D721Med (cell line): ENCODE measurements at places on chromosomes 2 and 18.

- DNase-seq = no peak
These were observed 61.9 kb upstream of the IL1R1 start for GRCh38 chr2:102080451-102081242.

DNA sequence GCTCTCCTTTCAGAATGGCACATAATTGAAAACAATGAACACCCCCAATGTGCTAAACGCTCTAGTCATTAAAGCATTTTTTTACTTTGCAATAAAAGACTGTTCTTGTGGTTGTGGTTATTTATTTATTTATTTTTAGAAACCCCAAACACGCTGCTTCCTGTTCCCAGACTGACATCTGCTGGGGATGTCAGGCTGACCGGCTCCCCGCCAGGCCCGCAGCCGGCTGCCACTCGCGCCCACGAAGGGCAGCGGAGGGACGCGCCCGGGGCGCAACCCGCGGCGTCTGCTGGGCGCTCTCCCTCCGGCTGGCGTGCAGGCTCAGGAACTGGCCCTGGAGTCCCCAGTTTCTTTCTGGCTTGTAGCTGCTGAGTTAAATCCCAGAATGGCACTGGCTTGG, 83.1 kb upstream of the SP3 start:
- no peak for DNase-seq

- no peak for DNase-seq
These were observed 387.8 kb downstream of the PTH2R start for GRCh38 chr2:208794288-208794975.

GRCh38 chr18:59340817-59341216, 18.2 kb downstream of the LMAN1 start:
- DNase-seq = no peak

DNA sequence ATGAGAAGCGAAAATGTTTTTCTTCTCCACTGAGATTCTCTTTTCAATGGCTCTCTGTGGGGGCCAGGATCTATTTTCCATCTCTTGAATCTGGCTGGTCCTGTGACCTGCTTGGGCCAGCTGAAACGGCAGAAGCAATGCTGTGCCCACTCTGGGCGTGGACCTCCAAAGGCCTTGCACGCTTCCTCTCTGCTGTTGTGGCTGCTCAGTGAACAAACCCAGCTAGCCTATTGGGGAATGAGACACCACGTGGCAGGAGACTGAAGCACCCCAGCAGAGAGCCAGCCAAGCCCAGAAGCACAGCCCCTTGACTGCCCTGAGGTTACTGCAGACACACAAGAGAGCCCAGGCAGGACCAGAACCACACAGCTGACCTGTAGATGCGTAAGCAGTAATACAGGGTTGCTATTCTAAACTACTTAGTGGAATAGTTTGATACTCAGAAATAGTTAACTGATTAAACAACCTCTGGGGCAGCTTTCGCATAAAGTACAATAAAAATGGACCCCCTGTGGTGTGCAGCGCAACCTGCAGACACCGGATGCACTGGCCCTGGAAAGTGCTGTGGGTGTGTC, 221.7 kb upstream of the SH3BP4 start:
- DNase-seq = no peak

DNA sequence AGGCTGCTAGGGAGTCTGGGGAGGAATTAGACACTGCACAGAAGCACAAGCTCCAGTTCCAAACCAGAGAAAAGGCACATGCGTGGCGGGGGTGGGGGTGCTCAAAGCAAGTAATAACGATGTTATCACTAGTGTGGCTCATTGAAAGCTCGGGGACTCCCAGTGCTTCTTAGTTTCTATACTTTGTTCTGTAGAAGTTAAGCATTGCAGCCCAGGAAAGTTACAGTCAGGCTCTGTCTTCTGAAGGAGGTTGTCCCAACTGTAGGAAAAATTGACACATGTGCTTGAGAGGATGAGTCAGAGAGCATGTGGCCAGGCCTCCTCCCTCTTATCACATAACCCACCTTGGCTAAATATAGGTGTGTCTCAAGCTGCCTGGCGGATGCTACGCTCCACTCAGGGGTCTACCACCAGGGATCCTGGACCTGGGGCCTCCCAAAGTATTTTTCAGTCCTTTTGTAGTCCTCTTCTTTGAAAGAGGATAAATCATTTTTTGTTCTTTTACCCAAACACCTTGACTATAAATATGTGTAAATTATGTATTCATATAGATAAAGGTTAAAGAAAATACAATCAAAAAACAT, 3.8 kb downstream of the GALNT5 start:
- no peak for DNase-seq

GRCh38 chr18:27473318-27473717, 288.2 kb upstream of the CHST9 start:
- DNase-seq = no peak

GRCh38 chr18:58671632-58672564, 633 bp downstream of the MALT1 start:
- DNase-seq = peak; percentile 72

DNA sequence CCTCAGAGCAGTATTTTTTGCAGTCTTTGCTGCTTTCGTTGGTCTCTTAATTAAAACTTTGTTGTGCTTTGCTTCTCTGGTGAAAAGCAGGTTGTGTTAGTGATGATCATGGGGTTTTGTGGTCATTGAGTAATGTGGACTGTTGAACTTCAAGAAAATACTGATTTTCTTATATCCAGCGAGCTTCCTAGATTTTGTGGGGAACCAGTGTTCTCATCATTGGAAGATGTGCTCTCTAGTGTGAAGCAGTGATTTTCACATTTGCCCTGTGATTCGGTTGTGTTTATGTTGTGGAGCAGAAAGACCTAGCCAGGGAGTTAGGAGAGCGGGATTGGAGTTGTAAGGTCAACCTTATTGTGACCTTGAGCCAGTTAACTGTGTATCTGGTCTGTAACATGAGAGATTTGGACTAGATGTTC, 12.4 kb downstream of the ASAP2 start:
- no peak for DNase-seq

- DNase-seq = no peak
These were observed 665 bp downstream of the MCM6 start for GRCh38 chr2:135875491-135876065.

DNA sequence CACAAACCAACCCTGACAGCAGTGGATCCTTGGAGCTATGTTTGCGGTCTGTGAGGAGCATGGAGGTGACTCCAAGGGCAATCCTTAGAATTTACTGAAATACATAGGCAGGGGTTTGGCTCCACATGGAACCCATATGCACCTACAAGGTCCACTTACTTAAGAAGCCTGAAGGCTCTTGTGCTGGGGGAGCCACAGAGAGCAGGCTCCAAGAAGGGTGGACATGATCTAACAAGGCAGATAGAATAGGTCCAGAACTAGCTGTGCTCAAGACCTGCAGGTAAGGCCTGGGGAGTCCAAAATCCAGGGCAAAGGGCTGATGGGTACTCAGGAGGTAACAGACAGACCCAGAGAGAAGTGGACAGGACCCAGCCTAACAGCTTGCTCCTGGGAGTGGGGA, 1.2 kb upstream of the CDK5R2 start:
- no peak for DNase-seq

GRCh38 chr2:70549064-70549710, 4.4 kb downstream of the TGFA start:
- DNase-seq = no peak

GRCh38 chr2:129113776-129114175, 795.1 kb upstream of the HS6ST1 start:
- DNase-seq = no peak

DNA sequence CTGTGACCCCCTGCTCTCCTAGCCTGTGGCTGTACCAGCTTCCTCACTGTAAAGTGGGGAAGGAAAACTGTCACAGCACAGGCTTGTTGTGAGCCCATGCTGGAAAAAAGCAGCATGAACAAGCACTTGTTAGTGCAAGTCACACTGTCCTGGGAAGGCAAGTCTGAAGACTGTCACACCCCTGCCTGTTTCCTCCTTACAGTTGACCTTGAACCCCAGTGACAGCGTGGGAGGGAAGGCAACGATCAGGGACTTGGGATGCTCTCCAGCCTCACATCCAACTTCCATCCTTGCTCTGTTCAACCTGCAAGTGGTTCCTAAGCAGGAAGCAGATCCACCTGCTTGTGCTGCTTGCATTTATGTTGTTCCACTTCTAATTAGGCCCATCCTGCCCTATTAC, 311.3 kb upstream of the KLHL29 start:
- no peak for DNase-seq

GRCh38 chr2:55970500-55970899, 46.9 kb upstream of the EFEMP1 start:
- DNase-seq = no peak

DNA sequence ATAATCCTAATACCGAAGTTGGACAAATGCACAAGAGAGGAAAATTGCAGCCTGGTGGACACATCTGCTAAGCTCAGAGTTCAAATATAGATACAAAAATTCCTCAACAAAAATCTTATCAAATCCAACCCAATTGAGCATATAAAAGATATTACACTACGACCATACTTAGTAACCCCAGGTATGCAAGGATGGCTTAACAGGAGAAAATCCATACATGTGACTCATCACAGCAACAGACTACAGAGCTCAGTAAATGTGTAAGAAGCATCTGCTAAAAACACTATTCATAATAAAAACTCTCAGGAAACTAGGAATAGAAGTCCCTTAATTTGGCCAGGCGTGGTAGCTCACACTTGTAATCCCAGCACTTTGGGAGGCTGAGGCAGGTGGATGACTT, 28.3 kb downstream of the HS6ST1 start:
- no peak for DNase-seq

- DNase-seq = no peak
These were observed 263.9 kb downstream of the ALPK2 start for GRCh38 chr18:58364876-58365528.

GRCh38 chr18:7272311-7273049, 41.6 kb downstream of the LRRC30 start:
- peak; percentile 47 for DNase-seq

- no peak for DNase-seq
These were observed 201.1 kb downstream of the GULP1 start for GRCh38 chr2:188492751-188493150.

DNA sequence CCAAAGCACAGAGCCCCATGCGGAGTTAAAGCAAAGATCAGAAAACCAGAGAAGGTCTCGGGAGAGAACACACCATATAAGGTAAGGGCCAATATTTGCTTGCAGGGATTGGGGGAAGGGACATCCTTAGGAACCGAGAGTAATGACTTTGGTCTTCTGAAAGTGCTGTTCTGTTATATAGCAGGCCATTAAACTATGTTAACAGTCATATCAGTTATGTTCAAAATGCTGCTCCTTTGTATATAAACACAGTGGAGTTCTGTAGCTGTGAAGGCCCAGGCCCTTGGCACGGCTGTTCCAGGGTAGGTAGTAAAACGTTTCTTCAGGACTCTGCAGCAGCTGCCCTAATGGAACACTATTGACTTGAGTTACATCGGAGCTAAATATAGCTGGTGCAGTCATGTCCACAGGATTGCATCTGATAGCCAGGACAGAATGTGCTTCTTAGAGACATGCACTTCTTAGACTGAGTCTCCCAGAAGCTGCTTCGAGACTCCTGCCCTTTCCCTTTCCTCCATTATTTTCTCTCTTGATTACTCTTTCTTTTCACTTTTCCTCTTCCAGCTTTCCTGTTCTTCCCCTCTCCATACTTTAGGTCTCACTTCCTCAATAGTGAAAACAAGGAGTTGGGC, 122.4 kb downstream of the SETBP1 start:
- DNase-seq = no peak

DNA sequence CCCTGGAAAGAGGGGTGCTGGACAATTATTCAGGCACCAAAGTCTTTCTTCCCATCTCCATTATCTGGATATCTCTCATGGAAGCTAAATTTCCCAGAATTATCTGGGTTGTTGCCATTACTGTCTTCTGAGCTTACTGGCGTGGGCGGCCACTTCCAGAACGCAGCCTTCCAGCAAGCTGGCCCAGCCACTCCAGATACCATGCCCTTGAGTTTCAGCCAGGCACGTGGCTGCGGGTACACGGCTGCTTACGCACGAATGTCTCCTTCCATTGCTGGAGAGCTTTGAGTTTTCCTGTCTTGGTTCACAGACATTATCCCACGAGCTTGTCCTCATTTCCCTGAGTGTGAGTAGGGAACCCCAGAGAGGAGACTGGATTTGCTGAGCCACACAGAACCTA, 32.7 kb downstream of the CELF4 start:
- no peak for DNase-seq

DNA sequence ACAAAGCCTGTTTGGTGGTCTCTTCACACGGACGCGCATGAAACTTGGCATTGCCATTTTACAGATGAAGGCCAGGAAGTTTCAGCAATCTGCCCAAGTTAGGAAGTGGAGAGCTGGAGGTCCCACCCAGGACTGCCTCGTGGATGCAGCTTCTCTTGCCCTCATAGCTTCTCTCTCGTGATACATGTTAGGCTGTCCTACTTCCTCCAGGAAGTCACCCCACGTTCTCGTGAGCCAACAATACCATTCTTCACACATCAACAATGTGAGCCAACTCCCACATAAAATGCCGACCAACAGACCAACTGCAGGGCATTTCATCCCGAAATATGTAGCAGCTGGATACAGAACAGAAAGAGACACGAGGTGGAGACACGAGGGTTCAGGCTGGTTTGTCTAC, 85.3 kb downstream of the MREG start:
- no peak for DNase-seq

GRCh38 chr2:236745420-236746210, 176.0 kb downstream of the ACKR3 start:
- peak; percentile 55 for DNase-seq

GRCh38 chr2:39218391-39218790, 25.4 kb downstream of the CDKL4 start:
- DNase-seq = no peak

GRCh38 chr2:173216051-173216450, 138.6 kb upstream of the CDCA7 start:
- DNase-seq = no peak

GRCh38 chr2:237798236-237799059, at the start of gene RBM44:
TSS of gene RBM44 (plus strand) at chr2:237798779. CDS start at chr2:237813610, 14,831 bp downstream.
- no peak for DNase-seq

DNA sequence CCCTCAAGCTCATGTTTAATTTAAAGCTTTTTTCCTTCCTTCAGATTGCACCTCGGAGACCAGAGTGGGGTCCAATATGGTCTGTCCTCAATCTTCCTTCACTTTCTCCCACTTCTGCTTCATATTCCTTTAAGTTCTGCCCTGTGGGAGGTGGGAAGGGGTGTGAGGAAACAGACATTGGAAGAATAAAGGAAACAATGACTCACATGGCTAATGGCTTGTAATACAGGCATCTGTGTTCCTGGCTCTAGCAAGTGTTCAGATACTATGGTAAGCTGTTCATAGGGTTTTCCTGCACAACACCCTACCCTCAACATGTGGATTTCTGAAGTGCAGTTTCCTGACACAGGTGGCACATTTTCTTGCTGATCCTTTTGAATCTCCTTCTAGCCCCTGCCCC, 209.5 kb downstream of the PIK3C3 start:
- no peak for DNase-seq

- DNase-seq = no peak
These were observed 15.0 kb upstream of the CAB39 start for GRCh38 chr2:230697676-230698075.

GRCh38 chr2:108931372-108931771, 57.6 kb downstream of the EDAR start:
- DNase-seq = no peak

GRCh38 chr2:42910645-42911405, 118.4 kb upstream of the HAAO start:
- DNase-seq = no peak

- no peak for DNase-seq
These were observed 39.5 kb upstream of the FIGN start for GRCh38 chr2:163775304-163775703.

GRCh38 chr2:18829251-18829902, 240.0 kb upstream of the NT5C1B start:
- DNase-seq = no peak
